ENCODE measurements at places on chromosomes 7 and 10.

DNA sequence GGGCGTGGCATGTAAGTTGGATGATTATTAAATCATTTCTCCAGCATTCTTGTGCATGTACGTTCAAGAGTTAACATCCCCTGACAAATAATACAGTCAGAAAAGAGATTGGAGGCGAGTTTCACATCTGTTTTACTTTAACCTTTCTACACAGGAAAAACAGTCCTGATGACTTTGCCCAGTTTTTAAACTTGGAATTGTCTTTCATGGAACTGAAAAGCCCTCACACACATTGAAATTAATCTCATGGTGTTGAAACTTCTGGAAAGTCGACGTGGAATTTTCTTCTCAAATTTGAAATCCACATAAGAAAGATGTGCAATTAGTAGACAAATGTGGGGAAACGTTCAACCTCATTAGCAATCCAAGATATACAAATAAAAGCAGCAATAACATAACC is 31.2 kb upstream of the ZNF438 start:
- no peak for DNase-seq

DNA sequence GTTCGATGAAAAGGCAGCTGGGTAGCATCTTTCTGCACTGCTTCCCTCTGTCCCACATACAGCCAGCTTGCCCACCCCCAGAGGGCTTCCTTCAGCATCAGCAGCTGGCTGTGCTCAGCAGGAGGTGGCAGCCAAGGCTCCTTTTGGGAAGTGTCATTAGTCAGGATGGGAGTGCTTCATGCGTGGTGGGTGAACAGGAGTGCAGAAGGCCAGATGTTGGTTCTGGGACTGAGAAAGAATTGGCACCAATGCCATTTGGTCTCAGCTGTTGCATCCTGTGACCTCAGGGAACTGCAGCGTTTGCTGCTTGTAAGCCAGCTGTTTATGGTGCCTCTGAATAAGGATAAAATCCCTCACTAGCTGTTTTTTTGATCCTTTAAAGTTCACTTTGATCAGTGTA is 131.1 kb upstream of the SORCS3 start:
- DNase-seq = no peak

- DNase-seq = no peak
Measured at GRCh38 chr7:28358423-28358868, 53.9 kb upstream of the CREB5 start.

GRCh38 chr7:43318188-43318770 is 205.8 kb downstream of the HECW1 start:
- DNase-seq = no peak

- DNase-seq = no peak
Measured at GRCh38 chr10:51291961-51292360, 217.7 kb downstream of the PRKG1 start.

DNA sequence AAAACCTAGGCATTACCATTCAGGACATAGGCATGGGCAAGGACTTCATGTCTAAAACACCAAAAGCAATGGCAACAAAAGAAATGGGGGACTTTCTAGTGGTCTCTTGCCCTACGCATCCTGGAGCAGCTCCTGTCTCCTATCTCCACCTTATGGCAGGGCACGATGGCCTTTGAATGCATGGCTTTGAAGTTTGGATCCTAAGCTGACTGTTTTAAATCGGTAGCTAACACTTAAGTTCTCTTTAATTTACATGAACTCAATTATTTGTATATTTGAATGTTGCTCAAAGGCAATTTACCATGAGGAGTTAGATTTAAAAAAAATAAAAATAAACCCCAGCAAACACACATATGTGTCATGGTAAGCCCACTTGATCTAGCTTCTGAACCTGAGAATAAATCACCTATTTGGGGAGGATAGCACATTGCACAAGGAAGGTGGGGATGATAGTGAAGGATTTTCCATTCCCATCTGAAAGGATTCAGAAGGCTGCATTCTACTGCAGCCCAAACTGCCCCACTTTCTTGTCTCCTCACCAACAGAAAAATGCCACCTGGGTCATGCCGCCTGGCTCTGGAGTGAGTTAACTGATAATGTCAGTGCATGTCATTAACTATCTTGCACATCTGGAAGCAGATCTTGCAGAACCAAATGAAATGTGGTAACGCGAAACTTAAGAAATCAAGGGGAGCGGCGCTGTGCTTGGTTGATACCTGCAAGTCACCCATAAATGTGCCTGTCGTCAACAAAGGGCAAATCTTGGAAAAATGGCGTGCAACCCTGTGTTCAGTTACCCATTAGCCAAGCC is 12.4 kb downstream of the KLF6 start:
- no peak for DNase-seq

GRCh38 chr7:18499407-18500177 is 4.0 kb downstream of the HDAC9 start:
- DNase-seq = no peak

- no peak for DNase-seq
Measured at GRCh38 chr10:69223028-69223342, 2.9 kb downstream of the HKDC1 start.

- DNase-seq = no peak
Measured at GRCh38 chr7:37419496-37419895, 29.2 kb downstream of the ELMO1 start.

DNA sequence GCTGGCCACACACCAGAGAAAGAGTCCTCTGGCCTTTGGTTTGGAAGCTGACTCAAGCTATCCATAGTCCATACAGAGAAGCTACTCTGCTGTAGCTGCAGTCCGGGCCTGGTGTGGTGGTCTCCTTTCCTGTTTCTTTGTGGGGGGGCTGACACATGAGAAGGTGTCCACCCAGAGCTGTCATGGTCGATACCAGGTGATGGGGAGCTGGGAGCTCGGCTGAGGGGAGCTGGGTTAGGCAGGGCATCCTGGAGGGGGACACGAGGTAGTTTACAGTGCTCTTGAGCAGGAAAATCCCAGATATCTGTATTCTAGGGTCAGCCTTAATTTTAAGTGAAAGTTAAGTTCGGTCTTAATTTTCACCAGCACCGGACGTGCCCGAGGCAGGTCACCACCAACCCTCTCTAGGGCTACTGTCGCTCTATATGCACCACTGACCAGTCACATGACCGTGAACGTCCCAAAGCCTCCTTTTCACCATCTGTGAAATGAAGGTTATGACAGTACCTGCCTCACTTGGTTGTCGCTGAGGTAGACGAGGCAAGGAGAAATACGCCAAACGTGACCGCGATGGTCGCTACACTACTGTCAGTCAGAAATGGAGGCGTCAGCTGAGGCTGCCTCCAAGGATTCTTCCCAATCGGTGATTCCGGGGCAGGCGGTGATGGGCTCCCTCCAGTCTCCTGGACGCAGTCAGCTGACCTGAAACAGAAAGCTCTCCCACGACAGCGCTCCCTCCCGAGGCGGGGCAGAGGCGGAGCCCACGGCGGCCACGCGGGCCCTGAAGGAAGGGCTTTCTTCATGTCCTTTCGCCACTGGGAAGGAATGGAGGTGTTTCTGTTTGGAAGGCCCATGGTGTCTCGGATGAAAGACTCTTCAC is 69.4 kb upstream of the SHH start:
- no peak for DNase-seq

Data from NCI-H1105 (cell line).